CD8-positive, alpha-beta T cell (primary cell): ENCODE measurements at places on chromosomes 7 and 10. TPM values are rescaled to one million over a fixed set of nuclear protein-coding genes. Genes with fewer than 3 reads are reported as not detected.

The TRPV5 gene
- total RNA-seq: not detected

The LIPJ gene
- total RNA-seq: not detected

The DRGX gene
- not detected for total RNA-seq

The KCNIP2 gene
- 1.1 TPM for total RNA-seq

The SPDYE18 gene
- 0.81 TPM for total RNA-seq

DNA sequence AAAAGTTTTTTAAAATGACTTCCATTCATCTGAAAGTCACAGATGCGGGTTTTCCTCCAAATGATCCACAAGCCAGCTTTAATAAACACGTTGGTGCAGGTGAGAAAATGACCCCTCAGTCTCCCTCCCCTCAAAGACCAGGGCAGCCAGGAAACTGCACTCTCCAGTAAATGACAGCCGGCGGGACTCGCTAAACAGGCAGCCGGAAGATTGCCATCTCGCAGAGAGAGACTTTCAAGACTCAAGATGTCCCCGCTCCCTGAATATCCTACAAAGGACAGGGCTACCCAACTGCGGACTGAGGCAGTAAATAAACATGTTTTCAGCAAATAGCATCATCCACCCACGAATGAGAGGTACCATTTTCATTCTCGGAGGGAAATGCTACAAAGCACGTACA lies 116.8 kb downstream of the DIP2C start:
- DNase-seq: no peak

GRCh38 chr10:84539216-84539615 lies 210.8 kb downstream of the CCSER2 start:
- no peak for DNase-seq

DNA sequence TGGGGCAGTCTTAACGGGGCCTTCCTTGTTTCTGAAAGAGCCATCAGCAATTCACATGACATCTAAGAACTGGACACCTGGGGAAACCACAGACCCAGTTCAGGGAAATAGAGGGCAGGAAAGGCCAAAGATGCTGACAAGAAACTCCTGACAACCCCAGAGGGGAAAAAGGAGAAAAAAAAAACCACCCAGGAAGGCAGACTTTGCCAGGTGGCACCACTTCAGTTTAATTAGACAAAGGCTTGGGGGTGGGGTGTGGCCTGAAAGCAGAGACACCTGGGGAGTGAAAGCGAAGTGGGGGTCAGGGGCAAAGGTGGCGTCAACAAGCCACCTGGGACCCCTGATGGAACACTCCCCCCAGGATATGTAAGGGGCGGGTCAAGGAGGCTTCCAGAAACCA lies 53.6 kb downstream of the RAB11FIP2 start:
- DNase-seq: no peak

DNA sequence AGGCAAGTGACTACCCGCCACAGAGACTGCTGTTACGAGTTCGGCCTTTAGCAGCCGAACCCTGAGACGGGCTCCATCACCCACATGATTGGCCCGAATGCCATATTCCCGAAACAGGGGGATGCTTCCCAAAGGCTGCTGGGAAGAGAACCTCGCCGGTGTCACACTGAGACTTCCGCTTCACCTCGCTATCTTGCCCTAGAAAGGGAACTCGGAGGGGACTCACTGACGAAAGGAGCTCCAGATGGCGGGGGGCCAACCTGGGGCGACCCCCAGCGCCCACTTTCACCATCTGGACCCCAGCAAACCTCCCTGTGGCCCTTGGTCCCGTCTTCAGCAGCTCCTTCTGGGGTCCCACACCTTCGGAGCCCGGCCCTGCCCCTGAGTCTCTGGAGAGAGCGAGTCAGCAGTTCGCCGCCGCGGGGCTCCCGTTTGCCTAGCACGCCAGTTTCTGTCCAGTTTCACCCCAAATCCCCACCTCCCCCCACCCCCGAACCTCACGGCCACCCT lies 529 bp downstream of the HPS1 start:
- DNase-seq: peak; percentile 12

GRCh38 chr10:77139252-77140160 lies 498.1 kb downstream of the KCNMA1 start:
- no peak for DNase-seq

GRCh38 chr7:63925626-63926460 lies 72.8 kb upstream of the ZNF722 start:
- peak; percentile 84 for DNase-seq

GRCh38 chr7:75813781-75814236 lies at the start of gene CCL24:
Gene CCL24, minus strand, starts transcription at chr7:75813806. Its CDS starts 91 bp downstream, at chr7:75813715.
- DNase-seq: no peak

DNA sequence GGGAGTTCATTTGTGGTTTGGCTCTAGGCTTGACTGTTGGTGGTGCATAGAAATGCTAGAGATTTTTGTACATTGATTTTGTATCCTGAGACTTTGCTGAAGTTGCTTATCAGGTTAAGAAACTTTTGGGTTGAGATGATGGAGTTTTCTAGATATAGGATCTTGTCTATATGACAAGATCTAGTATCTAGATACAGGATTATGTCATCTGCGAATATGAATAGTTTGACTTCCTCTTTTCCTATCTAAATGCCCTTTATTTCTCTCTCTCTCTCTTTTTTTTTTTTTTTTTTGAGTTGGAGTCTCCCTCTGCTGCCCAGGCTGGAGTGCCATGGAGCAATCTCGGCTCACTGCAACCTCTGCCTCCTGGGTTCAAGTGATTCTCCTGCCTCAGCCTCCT lies 62.9 kb downstream of the MGAM2 start:
- no peak for DNase-seq

DNA sequence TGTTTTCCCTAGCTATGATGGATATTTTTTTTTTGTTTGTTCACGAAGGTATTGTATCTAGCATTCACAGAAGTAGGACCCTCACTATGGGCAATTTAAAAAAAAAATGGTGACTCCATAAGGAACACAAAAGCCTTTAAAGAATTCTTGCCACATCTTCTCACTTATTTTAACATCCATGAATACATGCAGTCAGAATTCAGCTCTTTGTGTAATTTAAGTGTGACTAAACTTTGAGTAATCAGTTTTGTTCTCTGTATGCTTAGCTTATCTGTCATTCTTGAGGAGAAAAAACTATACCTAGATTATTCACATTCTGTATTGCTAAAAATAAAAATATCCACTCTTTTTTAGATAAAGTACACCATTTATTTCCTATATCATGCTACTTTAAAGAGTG lies 313.2 kb upstream of the KCND2 start:
- DNase-seq: no peak

GRCh38 chr7:5681979-5682546 lies 99.4 kb downstream of the RNF216 start:
- no peak for DNase-seq

DNA sequence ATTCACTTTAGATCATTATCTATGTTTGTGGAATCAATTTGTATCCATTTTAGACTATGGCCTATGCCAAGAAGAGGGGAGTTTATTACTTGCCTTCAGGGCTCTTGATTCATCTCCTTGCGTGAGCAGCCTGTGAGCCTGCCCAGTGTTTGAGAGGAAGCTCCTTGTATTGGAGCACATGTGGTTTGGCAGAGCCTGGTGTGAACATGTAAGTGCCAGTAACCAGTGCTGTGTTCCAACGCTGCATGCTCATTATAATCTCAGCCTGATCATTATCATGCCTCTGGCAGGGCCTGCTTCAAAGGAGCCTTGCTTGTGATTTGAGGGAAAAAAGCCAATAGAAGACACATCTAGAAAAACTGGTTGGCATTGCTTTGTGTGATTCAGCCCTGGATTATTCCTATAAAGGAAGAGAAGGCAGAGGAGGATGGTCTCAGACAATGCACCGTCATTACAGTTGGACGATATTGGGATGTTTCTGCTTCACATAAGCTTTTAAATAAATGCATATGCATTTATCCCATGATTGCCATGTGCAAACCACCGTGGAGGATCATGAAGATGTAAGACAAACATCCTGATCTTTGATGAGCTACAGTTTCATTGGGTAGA lies 203.4 kb upstream of the AHR start:
- no peak for DNase-seq

GRCh38 chr7:37234928-37235327 lies 213.7 kb downstream of the ELMO1 start:
- no peak for DNase-seq

DNA sequence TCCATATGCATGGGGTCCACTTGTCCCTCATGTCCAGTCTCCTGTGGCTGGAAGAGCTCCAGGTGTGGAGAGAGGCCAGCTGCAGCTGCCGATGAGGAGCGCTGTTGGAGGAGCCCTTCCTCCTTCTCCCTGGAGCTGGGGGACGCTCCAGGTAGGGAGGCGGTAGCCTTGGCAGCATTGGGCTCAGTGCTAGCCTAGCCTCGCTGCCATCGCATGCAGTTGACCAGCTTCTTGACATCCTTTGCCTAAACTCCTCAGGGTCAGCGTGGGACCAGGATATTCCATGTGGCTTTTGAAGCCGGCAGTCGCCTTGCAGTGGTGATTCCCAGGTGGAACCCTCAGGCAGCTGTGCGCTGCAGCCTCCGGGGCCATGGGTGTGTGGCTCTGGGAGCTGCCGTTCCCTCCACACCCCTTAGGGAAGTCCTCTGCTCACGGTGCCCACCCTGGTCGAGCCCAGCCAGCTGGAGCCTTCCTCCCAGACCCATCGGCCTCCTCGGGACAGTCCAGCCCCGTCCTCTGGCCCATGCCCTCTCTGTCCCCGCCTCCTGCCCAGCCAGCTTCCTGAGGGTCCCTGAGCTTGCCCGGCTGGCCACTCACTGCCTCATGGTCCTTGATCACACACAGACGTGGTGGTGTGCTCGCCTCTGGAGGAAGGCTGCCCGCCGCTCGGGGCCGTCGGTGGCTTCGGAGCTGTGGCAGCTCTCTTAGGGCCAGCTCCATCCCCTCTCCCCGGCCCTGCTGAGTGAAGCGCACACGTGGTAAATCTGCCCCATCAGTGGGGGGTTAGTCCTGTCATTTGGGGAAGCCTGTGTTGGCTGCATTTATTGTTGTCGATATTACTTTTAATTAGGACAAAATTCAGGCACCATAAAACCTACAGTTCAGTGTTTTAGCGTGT lies 21.2 kb downstream of the INPP5A start:
- DNase-seq: no peak

GRCh38 chr10:17633353-17633752 lies 10.6 kb upstream of the STAM start:
- DNase-seq: no peak

GRCh38 chr7:108244110-108244509 lies 113.9 kb upstream of the LAMB4 start:
- no peak for DNase-seq

DNA sequence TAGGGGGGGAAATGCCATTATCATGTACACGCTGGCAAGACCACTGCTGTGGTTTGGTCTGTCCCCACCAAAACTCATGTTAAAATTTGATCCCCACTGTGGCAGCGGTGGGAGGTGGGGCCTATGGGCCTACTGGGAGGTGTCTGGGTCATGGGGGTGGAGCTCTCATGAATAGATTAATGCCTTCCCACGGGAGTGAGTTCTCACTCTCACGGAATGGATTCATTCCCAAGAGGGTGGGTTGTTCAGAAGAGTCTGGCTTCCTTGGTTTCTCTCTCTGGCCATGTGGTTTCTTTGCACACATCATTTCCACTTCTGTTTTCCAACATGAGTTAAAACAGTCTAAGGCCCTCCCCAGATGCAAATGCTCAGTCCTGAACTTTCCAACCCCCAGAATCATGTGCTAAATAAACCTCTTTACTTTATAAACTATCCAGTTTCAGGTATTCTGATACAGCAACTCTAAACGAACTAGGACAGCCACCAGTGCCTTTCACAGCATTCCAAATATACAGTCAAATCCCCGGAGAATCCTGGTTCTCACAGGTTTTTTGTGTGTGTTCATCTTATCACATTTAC lies 44.3 kb downstream of the SMURF1 start:
- no peak for DNase-seq

GRCh38 chr10:69655868-69656555 lies 26.0 kb downstream of the FAM241B start:
- DNase-seq: no peak

DNA sequence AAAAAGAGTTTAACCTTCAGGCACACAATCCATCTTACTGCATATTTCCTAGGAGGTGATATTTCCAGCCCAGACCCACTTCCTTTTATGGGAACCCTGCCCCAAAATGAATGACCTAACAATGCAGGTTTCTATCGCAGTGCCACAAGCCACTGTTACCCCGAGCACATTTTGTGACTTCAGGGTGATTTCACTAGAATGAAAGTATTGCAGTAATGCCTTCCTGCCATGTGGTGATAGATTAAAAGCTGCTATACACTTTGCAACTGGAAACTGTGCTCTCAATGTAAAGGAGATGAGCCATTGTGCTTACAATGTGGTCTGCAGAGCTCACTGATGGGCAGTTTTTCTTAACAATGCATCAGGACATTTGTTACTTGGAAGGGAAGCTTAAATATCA lies 90.5 kb upstream of the RSU1 start:
- no peak for DNase-seq

- no peak for DNase-seq
Observed at GRCh38 chr7:116842371-116842770, 20.0 kb upstream of the CAPZA2 start.

DNA sequence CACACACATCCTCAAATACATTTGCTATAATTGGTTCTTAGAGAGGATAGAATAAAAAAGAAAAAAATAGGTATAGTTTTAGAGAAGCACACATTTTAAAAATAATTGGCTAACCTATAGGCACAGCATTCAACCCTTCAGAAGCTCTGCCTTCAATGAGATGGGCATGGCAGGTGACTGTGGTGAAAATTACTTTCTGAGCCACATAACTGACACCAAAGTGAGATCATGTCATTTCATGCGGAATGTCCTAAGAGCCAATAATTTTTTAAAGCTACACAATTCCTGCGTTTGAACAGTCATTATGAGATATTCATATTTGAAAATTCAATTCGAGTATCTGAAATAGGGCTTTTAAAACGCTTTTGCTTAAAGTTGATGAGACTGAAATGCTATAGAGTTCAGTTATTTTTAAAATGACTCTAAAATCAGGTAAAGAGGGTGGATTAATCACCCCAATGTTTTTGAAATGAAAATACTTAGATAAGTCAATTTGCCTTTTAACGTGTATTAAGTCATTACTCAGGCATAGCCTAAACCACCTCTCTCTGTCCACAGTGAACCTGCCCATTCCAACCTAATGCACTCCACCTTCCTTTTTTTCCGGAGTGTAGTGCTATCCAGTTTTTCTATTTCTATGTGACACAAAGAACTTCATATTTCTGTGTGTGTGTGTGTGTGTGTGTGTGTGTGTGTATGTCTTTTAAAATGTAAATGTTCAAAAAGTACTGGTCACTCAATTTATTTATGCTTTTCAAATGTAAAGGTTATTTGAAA lies 6.1 kb downstream of the RELN start:
- DNase-seq: no peak

GRCh38 chr7:50530766-50531165 lies 34.4 kb downstream of the DDC start:
- no peak for DNase-seq

DNA sequence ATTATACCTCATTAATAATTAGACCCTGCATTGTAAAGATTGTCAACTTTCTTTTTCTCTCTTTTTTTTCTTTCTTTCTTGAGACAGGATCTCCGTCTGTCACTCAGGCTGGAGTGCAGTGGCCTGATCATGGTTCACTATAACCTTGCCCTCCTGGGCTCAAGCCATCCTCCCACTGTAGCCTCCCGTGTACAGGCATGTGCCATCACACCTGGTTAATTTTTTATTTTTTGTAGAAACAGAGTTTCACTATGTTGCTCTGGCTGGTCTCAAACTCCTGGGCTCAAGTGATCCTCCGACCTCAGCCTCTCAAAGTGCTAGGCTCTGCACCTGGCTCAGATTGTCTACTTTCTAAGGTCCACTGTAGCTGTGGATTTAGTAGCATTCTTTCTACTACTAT lies 50.7 kb downstream of the MDFIC start:
- no peak for DNase-seq

GRCh38 chr7:117243390-117243789 lies 79.5 kb downstream of the WNT2 start:
- no peak for DNase-seq

GRCh38 chr10:13613519-13613918 lies 26.8 kb downstream of the PRPF18 start:
- DNase-seq: no peak
